Mesothelial cell of epicardium (in vitro differentiated cells): ENCODE measurements at places on chromosomes 2 and 18. TPM values are rescaled to one million over a fixed set of nuclear protein-coding genes. Genes with fewer than 3 reads are reported as not detected.

- DNase-seq: peak; percentile 46
- no peaks in the 10 kb centered on the region for H3K36me3 ChIP-seq
- H3K4me1 ChIP-seq: peaks cover 35% of the 10 kb centered on the region
- peak overlapping the region; percentile 79 for H3K27ac ChIP-seq
- H3K4me3 ChIP-seq: peak overlapping the region; percentile 86
Measured at GRCh38 chr2:62197011-62197924, 1.4 kb downstream of the B3GNT2 start.

GRCh38 chr2:231321556-231322334, 73.8 kb upstream of the B3GNT7 start:
- peak overlapping the region; percentile 57 for H3K27ac ChIP-seq
- H3K4me1 ChIP-seq: peaks cover 3% of the 10 kb centered on the region
- H3K36me3 ChIP-seq: peaks cover 24% of the 10 kb centered on the region

DNA sequence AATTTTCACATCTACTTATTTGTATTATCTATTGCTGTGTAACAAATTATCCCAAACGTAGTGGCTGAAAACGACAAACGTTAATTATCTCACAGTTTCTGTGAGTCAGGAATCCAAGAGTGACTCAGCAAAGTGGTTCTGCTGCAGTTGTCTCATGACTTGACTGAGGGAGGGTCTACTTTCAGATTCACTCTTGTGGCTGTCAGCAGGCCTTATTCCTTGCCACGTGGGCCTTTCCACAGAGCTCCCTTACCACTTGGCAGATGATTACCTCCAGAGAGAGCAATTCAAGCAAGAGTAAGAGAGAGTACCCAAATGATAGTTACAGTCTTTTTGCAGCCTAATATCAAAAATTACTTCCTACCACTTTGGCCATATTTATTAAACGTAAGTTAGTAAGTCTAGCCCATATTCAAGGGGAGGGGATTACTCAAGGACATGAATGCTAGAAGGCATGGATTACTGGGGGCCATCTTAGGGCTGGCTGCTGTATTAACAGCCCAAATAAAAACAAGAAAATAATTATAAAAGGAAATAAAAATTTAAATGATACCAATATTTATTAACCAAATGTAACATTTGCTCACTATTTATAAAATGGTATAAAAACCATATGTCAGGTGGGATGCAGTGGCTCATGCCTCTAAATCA, 48.7 kb upstream of the NBEAL1 start:
- H3K4me3 ChIP-seq: no peak overlapping the region
- H3K27me3 ChIP-seq: no peaks in the 10 kb centered on the region
- no peak for DNase-seq
- H3K27ac ChIP-seq: peak overlapping the region; percentile 66
- peaks cover 5% of the 10 kb centered on the region for H3K36me3 ChIP-seq

GRCh38 chr2:119230219-119231185, 6.9 kb downstream of the STEAP3 start:
- H3K36me3 ChIP-seq: no peaks in the 10 kb centered on the region
- no peak overlapping the region for H3K27ac ChIP-seq
- H3K4me3 ChIP-seq: no peak overlapping the region

DNA sequence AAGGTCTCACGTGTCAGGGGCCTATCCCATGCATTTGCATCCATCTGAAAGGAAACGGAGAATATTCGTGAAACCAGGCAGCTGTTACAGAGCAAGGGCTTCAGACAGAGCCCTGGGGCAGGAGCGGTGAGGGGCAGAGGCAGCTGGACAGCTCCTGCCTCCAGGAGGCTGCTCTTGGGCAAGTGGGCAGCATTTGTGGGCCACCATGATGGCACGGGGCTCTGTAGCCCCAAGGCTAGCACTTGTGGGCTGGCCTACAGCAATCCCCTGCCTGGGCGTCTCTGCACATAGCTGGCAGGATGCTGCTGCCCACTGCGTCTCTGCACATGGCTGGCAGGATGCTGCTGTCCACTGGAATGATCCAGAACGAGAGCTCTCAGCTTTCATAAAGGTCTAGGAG, 52.8 kb upstream of the PTMA start:
- H3K4me1 ChIP-seq: peaks cover 7% of the 10 kb centered on the region
- no peaks in the 10 kb centered on the region for H3K27me3 ChIP-seq
- H3K36me3 ChIP-seq: peaks cover 2% of the 10 kb centered on the region
- no peak for DNase-seq

DNA sequence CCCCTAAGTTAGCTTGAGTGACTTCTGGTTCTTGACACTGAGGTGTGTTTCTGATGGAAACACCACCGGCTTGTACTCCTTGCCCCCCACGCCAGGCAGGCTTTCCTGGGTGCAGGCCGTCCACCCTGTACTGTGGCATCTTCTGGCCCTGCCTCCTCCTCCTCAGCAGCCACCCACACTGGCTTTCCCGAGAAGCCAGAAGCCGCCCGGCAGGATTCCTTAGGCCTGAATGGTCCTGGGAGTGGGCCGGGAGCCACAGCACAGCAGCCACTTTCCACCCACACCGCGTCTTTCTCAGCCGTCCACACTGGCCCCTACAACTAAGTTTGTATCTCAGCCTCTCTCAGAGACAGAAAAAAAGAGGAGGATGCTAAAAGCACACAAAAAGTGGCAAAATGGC, 2.1 kb upstream of the HSBP1L1 start:
- H3K36me3 ChIP-seq: peaks cover 3% of the 10 kb centered on the region
- peak overlapping the region; percentile 5 for H3K4me3 ChIP-seq
- H3K27ac ChIP-seq: peak overlapping the region; percentile 90
- peak; percentile 53 for DNase-seq

DNA sequence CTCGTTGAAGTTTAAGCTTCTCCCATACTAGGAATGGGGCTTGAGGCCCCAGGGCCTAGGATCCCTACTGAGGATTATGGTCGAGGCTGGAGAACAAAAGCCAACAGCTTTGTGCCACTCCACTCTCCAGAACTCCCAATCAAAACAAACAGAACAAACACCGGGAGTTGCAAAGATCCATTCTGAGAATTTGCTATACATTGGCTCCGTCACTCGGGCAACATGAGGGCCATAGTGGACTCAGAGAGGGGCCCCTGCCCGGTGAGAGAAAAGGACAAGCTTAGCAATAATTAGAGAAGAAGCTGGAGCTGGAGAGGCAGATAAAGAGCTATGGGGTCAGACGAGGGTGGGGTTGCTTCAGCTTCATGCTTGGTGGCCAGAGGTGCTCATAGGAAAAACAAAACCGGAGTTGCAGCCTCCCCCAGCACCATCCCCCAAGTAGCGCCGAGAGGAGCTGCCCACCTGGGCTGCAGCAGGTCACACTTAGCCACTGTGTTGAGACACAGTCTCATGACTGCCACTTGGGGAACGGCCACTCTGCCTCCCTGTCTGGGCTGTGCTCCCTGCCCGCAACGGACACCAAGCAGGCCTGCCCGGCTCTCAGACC, 142.3 kb upstream of the HAAO start:
- no peak for DNase-seq
- H3K27ac ChIP-seq: no peak overlapping the region
- peaks cover 65% of the 10 kb centered on the region for H3K4me1 ChIP-seq
- H3K27me3 ChIP-seq: no peaks in the 10 kb centered on the region

- no peaks in the 10 kb centered on the region for H3K4me1 ChIP-seq
- no peak overlapping the region for H3K4me3 ChIP-seq
- no peak for DNase-seq
- H3K27ac ChIP-seq: no peak overlapping the region
Measured at GRCh38 chr2:185695711-185696235, 42.8 kb upstream of the FSIP2 start.

- no peak overlapping the region for H3K4me3 ChIP-seq
- no peak overlapping the region for H3K27ac ChIP-seq
- H3K36me3 ChIP-seq: no peaks in the 10 kb centered on the region
- DNase-seq: no peak
- H3K27me3 ChIP-seq: peaks cover 12% of the 10 kb centered on the region
- no peaks in the 10 kb centered on the region for H3K4me1 ChIP-seq
Measured at GRCh38 chr18:77340815-77341214, 91.2 kb downstream of the GALR1 start.

- no peak overlapping the region for H3K27ac ChIP-seq
- peaks cover 17% of the 10 kb centered on the region for H3K36me3 ChIP-seq
- H3K4me3 ChIP-seq: no peak overlapping the region
- peaks cover 20% of the 10 kb centered on the region for H3K4me1 ChIP-seq
Measured at GRCh38 chr2:95294579-95295250, 2.4 kb upstream of the KCNIP3 start.

Gene SLC20A1
- total RNA-seq: 41.6 to 46.9 TPM (median 46.3 TPM) in 3 replicates

Gene MEP1B
- total RNA-seq: 0.18 TPM in 1 of 3 replicates, not detected in the others

Gene CAPN13
- total RNA-seq: 0.14 to 0.24 TPM in 2 of 3 replicates, not detected in the other

Gene DPP10
- 73.0 to 82.0 TPM (median 74.1 TPM) in 3 replicates for total RNA-seq

Gene FSHR
- total RNA-seq: not detected in 3 replicates
